ENCODE measurements at places on chromosomes 3 and 15.

- DNase-seq = no peak
These were observed 21.9 kb downstream of the LSAMP start for GRCh38 chr3:116423374-116423773.

GRCh38 chr3:13461169-13462124, 18.7 kb upstream of the HDAC11 start:
- DNase-seq = no peak

- no peak for DNase-seq
These were observed 5.2 kb downstream of the SNX1 start for GRCh38 chr15:64100958-64101357.

- no peak for DNase-seq
These were observed 445.0 kb upstream of the GOLIM4 start for GRCh38 chr3:168540726-168541125.

DNA sequence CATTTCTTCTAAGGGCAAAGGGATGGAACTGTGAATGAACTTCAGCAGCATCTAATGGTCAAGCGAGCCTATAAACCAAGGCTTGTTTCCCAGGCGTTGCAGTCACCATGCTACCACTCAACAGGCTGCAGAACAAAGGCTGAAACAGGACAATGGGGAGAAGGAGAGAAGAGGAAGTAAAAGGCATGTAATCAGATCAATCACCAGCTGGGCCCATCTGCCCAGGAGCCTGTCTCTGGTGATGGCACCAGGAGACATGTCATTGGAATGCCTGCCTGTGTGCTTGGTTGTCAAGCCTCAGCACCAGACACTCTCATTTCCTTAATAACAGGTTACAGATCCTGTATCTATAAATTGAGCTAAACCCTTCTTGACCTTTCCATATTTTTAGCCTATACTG, 81.7 kb upstream of the UMPS start:
- no peak for DNase-seq

DNA sequence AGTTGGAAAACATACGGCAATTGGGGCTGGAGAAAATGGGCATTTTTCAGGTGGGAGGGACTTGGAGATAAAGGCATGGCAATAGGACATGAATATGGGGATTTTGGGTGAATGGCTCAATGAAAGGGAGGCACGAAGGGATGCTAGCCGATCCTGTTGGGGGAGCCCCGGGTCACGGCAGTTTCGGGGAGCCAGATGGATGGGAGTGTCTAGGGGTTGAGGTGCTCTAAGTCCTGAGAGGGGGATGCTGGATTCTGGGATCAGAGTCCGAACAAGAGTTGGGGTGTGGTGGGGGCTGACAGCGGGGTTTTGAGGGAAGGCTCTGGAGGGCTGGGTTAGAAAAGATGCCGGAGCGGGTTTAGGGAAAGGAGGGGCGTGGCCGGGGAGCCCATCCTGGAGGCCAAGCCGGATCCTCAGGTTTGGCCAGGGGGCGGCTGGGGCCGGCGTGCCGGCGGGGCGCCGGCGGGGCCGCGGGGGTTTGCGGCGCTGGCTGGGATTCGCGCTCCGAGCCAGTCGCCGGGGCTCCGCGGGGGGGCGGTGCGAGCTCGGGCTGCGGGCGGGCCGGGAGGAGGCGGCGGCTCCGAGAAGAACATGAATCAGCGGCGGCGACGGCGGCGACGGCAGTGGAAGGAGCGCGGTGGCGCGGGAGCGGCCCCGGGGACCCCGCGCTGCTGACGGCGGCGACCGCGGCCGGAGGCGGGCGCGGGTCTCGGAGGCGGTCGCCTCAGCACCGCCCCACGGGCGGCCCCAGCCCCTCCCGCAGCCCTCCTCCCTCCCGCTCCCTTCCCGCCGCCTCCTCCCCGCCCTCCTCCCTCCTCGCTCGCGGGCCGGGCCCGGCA, at the start of gene TYRO3:
TYRO3 (plus strand) TSS at position 813 of the 839 bp plus-strand sequence. CDS start 46 bp downstream, outside the sequence.
- DNase-seq = no peak

DNA sequence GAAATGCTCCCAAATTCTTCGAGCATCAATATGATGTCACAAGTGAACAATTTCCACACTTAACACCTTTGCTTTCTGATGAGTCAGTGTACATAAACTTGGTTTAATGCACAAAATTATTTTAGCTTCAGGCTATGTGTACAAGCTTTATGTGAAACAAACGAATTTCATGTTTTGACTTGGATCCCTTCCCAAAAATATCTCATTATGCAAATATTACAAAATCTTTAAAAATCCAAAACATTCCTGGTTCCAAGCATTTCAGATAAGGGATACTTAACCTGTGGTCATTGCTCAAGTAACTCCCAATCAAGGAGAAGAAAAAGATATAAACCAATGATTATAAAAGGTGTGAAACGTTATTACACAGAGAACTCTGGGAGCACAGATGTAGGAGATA, 25.2 kb downstream of the RAB5A start:
- DNase-seq = no peak

- DNase-seq = no peak
These were observed 234.2 kb downstream of the TBC1D5 start for GRCh38 chr3:17508180-17508752.

GRCh38 chr3:129469026-129469425, 29.0 kb downstream of the IFT122 start:
- no peak for DNase-seq

GRCh38 chr15:75062706-75063105, 39.3 kb downstream of the PPCDC start:
- no peak for DNase-seq

DNA sequence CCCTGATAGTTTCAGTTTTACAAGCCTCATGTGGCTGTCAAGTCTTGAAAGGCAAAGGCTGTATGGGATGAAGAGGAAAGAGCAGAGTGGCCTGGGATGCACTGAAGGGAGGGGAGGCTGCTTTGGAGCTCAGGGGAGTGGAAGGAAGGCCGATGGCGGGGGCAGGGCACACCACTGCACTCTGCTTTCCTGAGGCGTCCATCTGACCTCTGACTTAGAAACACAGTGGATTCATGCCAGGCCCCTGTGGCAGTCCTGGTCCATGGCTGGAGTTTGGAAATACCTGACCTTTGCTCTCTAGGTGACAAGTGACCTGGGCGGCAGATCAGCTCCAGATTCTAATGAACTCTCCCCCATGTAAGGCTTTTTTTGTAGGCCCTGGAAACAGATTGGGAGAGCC, 19.0 kb downstream of the FAH start:
- no peak for DNase-seq

- no peak for DNase-seq
These were observed 5.7 kb downstream of the CHST13 start for GRCh38 chr3:126529585-126530170.

GRCh38 chr3:132556508-132557159, 40.4 kb upstream of the ACKR4 start:
- no peak for DNase-seq

DNA sequence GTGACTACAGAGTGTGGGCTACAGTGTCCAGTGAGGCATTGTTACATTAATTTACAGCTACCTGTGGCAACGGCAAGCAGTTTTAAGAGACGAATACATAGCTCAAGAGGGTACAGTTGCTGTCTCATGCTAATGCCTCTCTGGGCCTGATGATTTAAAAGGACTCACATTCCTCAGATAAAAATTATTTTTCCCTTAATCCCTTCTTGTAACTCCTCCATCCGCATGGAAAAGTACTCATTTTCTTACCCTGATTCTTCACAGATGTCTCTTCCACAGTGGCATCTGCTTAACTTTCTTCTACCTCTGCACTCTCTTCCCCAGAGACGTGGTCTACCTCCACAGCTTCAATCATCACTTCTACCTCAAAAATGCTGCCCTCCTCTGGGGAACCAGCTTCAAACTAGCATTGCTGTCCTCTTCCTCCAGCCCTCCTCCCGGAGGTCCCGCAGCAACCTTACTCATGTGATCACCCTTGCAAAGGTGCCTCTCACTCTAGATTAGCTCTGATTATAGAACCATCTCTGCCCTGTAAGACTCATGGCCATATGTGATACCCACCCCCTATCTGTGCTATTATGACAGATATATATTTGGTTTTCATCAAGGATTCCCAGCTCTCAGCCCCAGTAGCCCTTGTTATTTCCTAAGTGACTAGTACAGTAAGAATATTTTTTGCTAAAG, 21.4 kb upstream of the ABHD17C start:
- DNase-seq = no peak

DNA sequence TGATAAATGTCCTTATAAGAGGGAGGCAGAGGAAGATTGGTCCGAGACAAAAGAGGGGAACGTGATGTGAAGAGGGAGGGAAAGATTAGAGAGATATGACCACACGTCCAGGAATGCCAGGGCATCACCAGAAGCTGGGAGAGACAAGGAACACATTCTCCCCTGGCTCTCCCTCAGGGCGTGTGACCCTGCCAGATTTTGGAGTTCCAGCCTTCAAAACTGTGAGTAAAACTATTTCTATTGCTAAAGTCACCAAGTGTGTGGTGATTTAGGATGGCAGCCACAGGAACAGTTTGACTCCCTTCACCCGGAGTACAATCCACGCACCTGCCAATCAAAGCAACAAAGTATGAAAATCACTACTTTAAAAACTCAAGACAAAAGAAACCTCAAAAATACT, 32.1 kb upstream of the TJP1 start:
- DNase-seq = no peak

GRCh38 chr3:143329567-143330211, 210.1 kb downstream of the CHST2 start:
- DNase-seq = no peak

DNA sequence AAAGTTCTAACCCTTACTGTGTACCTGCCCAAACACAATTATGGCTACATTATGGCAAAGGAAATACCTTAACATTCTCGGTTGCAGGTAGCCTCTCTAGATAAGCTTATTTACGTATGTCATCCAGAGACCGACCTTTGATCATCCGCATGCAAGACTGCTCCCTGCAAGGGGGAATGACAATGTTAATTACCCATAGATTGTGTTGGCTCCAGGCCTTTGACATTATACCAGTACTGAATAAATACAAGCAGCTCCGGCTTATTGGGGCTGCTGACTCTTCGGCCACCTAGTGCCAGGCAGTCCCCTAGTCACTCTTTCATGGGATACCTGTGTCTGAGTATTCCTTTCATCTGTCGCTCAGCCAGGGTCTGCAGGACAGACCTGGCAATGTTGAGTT, 223.5 kb downstream of the DTWD1 start:
- DNase-seq = no peak

DNA sequence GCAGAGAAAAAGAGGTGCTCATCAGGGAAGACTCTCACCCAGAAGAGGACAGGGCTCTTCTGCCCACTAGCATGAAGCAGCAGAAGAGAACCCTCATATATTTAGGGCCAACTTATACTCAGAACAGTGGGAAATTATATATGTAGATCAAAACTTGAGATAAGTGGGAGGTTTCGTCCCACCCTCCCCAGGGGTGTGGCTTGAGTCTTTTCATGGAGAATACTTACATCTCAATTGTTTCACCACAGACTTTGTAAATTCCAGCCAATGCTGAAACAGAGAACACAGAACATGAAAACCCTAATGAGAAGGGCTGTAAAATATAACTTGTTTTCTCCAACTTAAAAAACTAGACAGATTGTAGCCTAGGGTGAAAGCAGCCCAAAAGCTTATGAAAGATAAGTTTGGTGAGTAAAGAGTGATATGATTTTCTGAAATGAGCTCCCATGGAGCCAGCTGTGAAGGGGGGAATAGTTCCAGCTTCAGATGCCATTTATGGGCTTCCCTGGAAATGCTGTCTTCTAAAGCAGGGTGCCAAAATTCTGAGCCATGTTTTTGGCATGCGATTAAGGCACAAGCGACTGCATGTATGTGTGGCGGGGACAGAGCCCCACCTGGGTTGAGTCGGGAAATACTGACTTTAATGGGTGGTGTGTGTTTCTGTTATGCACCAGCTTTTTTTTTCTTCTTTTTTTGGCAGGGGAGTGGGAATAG, 92.9 kb downstream of the WDR76 start:
- DNase-seq = no peak

- DNase-seq = no peak
These were observed 159.2 kb downstream of the THSD4 start for GRCh38 chr15:71274448-71274798.

DNA sequence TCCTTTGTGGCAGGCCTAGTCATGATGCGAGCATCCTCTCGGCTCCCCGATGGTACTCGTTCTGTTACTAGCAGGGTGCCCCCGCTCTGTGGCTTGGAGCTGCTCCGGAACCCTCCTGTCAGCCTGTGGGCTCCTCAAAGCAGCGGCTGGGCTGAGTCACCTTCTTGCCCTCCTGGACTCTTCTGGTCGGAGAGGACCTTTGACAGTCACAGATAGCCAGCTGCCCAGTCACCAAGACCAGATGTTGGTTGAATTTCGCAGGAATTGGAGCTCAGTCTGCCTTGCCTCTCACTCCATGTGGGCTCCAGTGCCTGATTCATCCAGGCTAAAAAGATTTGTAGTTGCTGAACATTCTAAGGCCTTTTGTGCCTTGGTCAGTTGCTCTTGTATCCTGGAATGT, 94.5 kb downstream of the CHCHD6 start:
- DNase-seq = no peak

- DNase-seq = no peak
These were observed 5.7 kb upstream of the EXOG start for GRCh38 chr3:38490281-38491030.
